ENCODE measurements at places on chromosomes 3 and 15. TPM values are rescaled to one million over a fixed set of nuclear protein-coding genes. Genes with fewer than 3 reads are reported as not detected.

Gene ZPLD1
- 0.05 TPM for total RNA-seq

Gene CLCN2
- 4.7 TPM for total RNA-seq

Gene TM4SF18
- 44.7 TPM for total RNA-seq

Gene KNG1
- not detected for total RNA-seq

Gene ASB14
- not detected for total RNA-seq

Gene MGLL
- 65.9 TPM for total RNA-seq

Gene SCG3
- total RNA-seq, result 0.20 TPM

Gene ADGRG7
- total RNA-seq, result not detected

Gene IFT57
- total RNA-seq, result 43.6 TPM

Gene RHOV
- total RNA-seq, result 5.3 TPM

Gene TEX55
- total RNA-seq, result not detected

Gene SPTBN5
- total RNA-seq, result 0.25 TPM

Gene DLG1
- 20.5 TPM for total RNA-seq

Gene RETNLB
- not detected for total RNA-seq

Gene SLC12A1
- total RNA-seq, result not detected

Gene SCG5
- total RNA-seq, result 2.2 TPM

Gene MKRN3
- 2.8 TPM for total RNA-seq

Gene HCN4
- 0.21 TPM for total RNA-seq

Gene AHSG
- total RNA-seq, result not detected

Gene GAP43
- not detected for total RNA-seq

Gene SCAANT1
- not detected for total RNA-seq

Gene SELENOS
- total RNA-seq, result 134 TPM

Gene REC114
- not detected for total RNA-seq

Gene GOLGA6D
- not detected for total RNA-seq

Gene ARID3B
- 4.7 TPM for total RNA-seq

Gene AGBL1
- total RNA-seq, result not detected

Gene MFAP1
- total RNA-seq, result 27.8 TPM

Gene HRH1
- total RNA-seq, result 9.5 TPM

Gene XYLB
- 5.5 TPM for total RNA-seq

Gene GOLGA8F
- not detected for total RNA-seq

Gene ANKUB1
- not detected for total RNA-seq

Gene CEMIP
- total RNA-seq, result 2.1 TPM

Gene ZNF770
- total RNA-seq, result 21.3 TPM

Gene C3orf70
- not detected for total RNA-seq

Gene EAF1
- total RNA-seq, result 18.8 TPM

Gene GOLGA8T
- total RNA-seq, result 0.66 TPM

Gene LSMEM2
- not detected for total RNA-seq

Gene DUOXA1
- total RNA-seq, result 0.18 TPM

Gene EOMES
- 1.3 TPM for total RNA-seq

Gene PDCD10
- 57.3 TPM for total RNA-seq

Gene WNT5A
- 0.64 TPM for total RNA-seq

Gene CEP152
- total RNA-seq, result 4.9 TPM

Gene ZNF501
- not detected for total RNA-seq

Gene SUSD5
- total RNA-seq, result 3.8 TPM

Gene DUOX2
- total RNA-seq, result 0.04 TPM
